ENCODE measurements at places on chromosomes 7 and 10. TPM values are rescaled to one million over a fixed set of nuclear protein-coding genes. Genes with fewer than 3 reads are reported as not detected.

PRKAG2 gene
- total RNA-seq = 14.3 TPM

AKR1C2 gene
- 1.5 TPM for total RNA-seq

ADCY1 gene
- total RNA-seq = 0.08 TPM

PRRT4 gene
- total RNA-seq = 0.73 TPM

SPDYE2B gene
- total RNA-seq = not detected

LIPM gene
- total RNA-seq = not detected

CYP3A7 gene
- 0.32 TPM for total RNA-seq

H2BK1 gene
- total RNA-seq = not detected

Data from HT1080 (cell line).